Skeletal muscle cell (primary cell): ENCODE measurements at places on chromosomes 5 and 9.

GRCh38 chr9:16310278-16311110 lies 560.0 kb downstream of the BNC2 start:
- no peak for DNase-seq

- no peak for DNase-seq
Observed at GRCh38 chr9:137269231-137269772, 8.2 kb upstream of the TOR4A start.

DNA sequence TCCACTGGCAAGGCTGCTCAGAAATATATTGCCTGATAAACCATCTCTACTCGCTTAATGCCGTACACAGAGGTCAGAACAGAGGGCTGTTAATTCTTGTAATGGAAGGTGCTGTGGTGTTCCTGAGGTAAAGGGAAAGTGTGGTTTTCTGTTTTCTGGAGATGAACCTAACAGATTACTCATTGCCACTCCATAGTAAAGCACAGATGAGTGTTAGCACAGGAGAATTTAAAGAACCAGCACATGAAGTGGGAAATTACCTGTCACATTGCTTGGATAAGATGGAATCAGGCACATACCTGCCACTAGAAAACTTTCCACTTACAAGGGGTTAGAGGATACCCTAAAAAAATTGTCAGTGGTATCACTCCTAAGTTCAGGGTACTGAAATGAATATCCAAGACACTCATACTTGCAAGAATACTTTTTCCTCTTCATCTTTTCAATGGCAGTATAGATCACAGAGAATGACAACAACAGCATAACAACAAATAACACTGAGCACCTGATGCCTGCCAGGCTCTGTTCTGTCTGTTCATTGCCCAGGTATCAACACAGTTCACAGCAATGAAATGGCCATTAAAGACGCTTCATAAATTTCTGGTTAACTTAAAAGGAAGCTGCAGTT lies 152.9 kb upstream of the GNA14 start:
- no peak for DNase-seq

DNA sequence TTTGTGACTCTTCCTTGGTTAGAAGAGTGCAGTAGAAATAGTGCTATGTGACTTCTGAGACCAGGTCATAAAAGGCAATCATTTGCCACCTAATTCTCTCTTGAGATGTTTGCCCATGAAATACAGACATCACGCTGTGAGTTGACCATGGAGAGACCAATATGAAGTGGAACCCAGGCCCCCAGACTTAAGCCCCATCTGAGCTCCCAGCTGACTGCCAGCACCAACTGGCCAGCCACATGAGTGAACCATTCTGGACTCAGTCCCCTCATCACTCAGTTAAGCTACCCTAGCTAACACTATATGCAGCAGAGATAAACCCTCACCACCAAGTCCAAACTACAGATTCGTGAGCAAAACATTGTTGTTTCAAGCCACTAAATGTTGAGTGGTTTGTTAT lies 60.7 kb upstream of the NIPBL start:
- DNase-seq, result no peak

DNA sequence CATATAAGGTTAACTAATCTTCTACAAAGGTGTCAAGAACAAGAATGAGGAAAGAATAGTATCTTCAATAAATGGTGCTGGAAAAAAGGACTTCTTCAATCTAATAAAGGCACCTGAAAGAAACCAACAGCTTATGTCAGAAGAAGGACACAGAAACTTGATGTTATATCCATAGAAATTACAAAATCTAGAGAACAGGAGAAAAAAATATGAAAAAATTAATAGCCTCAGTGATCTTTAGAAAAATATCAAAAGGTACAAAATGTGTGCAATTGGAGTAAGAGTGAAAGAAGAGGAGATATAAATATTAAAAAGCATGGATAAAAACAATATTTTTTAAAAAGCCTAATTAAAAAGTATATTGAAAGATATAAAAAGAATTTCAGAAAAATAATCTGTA lies 18.8 kb upstream of the PRSS3 start:
- no peak for DNase-seq

DNA sequence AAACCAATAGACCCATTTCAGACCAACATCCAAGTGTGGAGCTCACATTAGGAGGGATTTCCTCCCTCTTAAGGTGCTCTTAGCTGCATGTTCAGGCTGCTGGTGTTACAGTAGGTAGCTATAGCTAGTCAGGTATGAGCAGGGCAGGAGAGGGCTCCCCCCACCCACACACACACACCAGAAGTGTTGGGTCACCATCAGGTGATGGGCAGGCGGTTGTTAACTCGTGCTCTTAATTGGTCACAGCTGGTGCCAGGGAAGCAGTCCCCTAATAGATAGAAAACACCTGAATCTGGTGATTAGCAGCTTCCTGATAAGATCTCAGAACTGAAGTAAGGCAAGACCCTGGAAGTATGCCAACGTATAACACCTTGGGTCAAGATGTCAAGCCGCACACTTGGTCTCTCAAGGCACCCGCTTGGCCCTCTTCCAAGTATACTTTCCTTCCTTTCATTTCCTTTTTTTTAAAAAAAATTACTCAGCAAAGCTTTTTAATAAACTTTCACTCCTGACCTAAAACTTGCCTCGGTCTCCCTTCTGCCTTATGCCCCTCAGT lies 532.4 kb downstream of the DNAH5 start:
- no peak for DNase-seq

DNA sequence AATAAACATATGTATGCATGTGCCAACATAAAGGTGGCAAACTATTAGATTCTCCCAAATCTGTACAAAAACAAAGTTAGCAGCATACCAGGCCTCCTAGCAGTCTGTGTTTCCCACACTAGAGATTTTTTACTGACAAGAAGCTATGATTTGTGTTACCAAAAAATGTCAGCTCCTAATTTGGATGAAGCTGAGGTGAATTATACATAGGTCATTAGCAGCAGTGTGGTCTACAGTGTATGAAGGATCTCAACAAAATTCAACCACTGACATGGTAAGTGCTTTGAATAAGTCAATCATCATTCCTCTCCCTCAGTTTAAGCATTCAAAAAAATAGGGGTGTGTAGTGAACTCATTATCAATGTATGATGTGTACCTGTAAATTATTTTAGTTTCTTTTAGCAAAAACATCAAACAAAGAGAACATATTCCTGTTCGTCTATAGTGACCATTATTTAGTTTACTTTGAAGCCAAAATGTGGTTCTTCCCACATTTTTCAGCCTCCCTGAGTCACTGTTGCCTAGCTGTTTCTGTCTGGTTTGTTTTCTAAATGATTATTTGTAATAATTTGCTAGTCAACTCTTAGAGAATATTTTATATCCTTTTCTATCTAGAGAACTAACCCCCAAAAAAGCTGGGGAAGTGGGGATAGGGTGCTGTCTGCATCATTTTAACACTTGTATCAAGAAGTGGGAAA lies 52.1 kb upstream of the RGMB start:
- no peak for DNase-seq

DNA sequence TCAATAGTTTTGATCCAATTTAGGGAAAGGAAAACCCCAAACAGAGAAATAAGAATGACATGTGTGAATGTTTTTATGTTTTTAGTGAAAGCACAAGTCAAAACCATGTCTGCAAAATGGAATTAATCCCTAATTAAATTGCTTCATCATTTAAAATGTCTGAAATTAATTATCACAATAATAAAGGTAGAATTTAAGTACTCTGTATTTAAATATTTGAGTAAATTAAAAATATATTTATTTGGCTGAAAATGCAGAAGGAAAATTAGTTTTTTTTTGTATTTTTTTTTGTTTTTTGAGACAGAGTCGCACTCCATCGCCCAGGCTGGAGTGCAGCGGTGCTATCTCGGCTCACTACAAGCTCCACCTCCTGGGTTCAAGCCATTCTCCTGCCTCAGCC lies 330.5 kb upstream of the EFNA5 start:
- no peak for DNase-seq

DNA sequence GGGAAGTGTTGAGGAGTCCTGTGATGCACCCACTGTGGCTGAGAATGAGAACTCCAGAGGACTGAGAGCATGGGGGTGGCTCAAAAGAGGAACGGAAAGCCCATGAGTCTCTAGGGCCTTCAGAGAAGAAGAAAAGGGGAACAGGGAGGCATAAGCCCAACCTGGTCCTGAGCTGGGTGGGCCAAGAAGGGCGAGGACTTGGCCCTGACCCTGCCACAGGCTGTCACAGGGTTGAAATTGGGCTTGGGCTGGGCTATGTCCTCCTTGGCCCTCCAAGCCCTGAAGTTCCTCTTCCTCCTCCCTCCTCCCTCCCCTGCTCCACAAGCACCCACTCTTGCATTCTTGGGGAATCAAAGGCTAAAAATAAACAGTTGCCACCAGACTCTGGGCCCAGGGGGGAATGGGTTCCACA lies 49.3 kb upstream of the PPARGC1B start:
- no peak for DNase-seq

- no peak for DNase-seq
Observed at GRCh38 chr9:129696944-129697655, 31.7 kb downstream of the PRRX2 start.

DNA sequence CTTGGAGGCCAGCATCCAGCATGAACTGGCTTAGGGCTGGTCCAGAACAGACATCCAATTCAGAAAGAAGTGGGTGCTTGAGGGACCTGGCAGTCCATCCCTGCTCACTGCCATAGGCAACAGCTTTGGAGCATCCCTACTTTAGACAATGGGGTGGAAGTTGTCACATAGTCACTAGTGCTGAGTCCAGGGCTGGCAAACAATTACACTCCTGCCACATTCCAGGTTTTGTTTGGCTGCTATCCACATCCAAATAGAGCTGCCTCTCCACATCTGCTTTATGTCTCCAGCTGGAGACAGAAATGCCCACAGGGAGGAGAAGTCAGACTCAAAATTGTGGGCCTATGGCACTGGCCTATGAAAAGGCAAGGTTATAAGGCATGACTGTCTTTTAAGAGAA lies 7.0 kb downstream of the FSTL4 start:
- DNase-seq, result no peak

GRCh38 chr5:146867996-146868708 lies 10.4 kb downstream of the PPP2R2B start:
- no peak for DNase-seq

DNA sequence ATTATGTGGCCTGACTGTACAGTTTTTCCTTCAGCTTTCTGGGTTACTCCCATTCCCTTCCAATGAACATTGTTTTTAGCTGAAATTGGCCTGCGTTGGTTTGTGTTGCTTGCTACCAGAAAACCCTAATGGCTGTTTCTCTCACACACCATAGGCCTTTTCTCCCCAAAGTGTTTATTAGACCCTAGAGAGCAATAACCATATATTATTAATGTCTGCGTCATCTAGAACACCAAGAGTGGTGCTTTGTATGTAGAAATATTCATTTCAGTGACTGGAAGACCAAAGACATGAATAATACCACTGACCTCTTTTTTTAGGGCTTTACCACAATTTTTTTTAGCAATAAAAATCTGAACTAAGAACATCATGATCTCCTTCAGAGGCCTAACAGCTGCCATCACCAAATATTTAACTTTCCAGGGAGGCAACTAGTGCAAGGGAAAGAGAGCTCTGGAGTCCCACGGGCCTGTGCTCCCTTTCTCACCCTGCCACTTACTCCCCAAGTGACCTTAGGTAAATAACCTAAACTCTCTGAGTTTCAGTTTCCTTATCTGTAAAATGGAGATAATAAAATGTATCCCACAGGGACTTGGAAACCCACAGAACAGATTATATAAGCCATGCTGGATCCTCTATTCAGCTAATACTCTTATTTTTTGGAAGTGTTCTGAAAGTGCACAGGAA lies 201.9 kb upstream of the ISL1 start:
- no peak for DNase-seq

GRCh38 chr5:56166671-56167385 lies 66.3 kb downstream of the ANKRD55 start:
- no peak for DNase-seq

- no peak for DNase-seq
Observed at GRCh38 chr9:105050296-105050695, 122.3 kb upstream of the ABCA1 start.

DNA sequence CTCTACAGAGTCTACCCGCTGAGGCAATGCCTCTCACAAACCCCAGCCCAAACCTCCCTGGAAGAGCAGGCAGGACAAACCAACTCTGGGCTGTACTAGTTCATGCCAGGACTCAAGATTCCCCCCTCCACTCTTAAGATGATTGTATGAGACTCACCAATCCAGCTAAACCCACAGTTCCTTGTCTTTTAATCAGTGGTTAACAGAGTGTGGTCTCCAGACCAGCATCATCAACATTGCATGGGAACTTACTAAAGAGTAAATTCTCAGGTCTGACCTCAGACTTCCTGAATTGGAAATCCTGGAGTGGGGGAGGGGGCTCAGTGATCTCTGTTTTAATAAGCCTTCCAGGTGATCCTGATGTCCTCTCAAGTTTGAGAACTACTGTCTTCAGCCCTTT lies 240.9 kb downstream of the GAS1 start:
- no peak for DNase-seq

DNA sequence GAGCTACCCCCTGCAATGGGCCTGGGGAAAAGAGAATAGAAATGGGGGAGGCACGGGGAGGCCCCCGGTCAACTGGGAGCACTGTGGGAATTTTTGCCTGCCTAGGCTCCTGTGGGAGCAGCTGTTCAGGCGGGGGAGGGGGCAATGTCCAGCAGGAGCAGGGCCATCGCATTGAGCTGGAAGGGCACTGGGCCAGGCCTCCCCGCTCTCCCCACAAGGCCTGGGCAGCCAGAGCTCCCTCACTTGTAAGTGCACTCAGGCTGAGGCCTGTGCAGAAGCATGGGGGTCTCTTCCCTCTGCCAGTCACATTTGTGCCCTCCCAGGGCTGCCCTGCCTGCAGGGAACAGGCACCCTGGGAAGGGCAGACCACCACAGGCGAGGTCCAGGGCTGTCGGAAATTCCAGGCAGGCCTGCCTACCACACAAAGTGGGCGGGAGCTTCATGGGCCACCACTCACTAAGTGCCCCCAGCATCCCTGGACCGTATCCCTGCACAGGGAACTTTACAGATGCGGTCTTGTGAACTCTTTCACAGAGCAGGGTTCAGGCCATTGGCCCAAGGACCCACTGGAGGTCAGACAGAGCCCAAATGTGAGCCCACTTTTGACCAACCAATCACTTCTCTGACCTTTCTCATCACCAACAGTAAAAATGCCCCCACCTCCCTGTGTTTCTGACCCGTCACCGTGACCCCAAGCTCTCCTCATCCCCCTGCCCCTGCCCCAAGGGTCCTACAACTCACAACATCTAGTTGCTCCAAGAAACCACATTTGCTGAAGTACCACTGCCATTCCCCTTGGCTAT lies 1.0 kb upstream of the CFAP157 start:
- no peak for DNase-seq

- DNase-seq, result no peak
Observed at GRCh38 chr5:60700416-60700757, 421 bp upstream of the DEPDC1B start.

- no peak for DNase-seq
Observed at GRCh38 chr5:95670568-95670967, 12.2 kb downstream of the SPATA9 start.

- no peak for DNase-seq
Observed at GRCh38 chr9:28941856-28942255, 1368.6 kb upstream of the C9orf72 start.

DNA sequence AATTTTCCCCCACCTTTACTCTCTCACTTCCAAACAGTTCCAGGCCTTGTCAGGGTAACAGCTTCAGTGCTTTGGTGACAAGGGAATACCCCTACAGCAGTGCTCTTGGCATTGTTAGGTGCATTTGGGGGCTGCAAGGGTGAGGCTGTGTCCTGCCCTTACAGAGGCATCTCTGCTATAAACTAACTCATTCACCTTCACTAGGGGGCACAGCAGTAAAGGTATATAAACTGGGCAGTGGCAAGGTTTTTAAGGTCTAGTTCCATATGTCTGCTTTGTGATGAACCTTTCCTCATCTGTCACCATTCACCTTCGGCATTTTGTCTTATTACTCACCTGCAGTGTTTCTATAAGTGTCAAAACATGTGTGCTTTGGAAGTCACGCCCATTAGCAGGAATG lies 79.1 kb upstream of the GPR151 start:
- DNase-seq, result no peak
